ENCODE measurements at places on chromosomes 1 and 21.

DNA sequence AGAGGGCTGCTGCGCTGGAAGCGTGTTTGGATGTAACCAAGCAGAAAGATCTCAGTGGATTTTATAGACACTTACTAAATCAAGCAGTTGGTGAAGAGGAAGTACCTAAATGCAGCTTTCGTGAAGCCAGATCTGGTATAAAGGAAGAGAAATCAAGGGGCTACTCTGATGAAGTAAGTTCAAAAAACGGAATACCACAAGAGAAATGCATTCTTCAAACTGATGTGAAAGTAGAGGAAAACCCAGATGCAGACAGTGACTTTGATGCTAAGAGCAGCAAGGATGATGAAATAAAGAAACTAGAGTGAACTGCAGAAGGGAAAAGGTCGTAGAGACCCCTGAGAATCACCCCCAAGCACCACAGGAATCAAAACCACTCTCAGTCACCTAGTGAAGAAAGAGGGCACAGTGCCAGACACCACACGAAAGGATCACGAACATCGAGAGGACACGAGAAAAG lies 40.8 kb upstream of the NEXN start:
- DNase-seq, result no peak

DNA sequence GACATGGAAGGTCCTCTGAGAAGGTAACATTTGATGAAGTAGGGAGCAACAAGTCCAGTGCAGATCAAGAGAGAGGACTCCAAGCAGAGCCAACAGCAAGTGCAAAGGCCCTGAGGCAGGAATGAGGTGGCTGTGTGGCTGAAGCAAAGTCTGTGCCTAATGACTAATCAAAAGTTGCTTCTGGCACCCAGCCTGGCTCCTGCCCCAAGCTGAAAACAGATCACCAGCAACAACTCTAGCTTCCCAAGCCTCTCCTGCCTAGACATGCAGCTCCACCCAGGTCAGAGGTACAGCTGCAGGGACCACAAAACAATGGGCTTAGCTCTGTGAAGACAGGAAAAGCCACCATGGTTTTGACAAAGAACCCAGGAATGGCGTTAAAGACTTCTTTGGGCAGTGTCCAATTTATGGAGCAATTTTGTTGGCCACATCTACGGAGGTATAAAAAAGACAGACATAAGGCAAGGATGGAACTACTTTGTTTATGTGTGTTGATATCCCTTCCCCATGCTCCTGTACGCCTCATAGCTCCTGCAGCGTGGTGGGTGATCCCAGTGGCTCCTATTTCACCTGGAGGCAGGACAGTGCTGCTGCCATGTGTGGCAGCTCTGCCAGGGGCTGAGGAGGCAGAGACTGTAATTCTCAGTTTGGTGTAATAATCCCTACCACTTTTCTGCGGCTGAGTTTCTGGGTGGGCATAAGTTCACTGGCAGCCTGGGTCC lies 26.4 kb upstream of the IGSF3 start:
- no peak for DNase-seq

DNA sequence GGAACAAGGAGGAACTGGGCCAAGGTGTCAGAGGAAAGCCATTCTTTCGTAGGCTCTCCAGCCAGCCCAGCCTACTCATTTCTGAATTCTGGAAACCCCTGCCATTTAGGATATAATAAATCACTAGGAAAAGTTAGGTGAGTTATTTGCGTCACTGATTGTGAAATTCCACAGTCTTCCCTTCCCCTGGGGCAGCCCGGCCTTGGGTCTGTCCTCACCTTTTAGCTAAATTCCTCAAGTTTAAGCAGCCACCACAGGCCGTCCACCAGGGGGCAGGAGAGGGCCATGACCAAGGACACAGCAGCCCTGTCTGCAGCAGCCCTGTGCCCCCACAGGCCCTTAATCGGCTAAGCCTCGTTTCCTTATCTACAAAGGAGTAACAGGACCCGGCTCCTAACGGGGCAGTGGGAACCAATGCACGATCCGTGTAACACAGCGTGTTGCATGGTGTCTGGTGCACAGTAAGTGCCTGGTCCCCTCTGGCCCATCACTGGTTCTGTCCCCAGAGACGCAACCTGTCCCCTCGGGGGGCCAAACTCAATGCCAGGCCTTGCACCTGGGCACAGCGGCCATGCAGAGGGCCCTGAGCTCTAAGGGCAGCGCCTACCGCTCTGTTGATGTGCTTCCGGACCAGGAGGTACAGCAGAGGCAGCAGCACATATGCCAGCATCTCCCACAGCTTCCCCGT lies 18.1 kb downstream of the GPR157 start:
- DNase-seq, result peak; percentile 71

DNA sequence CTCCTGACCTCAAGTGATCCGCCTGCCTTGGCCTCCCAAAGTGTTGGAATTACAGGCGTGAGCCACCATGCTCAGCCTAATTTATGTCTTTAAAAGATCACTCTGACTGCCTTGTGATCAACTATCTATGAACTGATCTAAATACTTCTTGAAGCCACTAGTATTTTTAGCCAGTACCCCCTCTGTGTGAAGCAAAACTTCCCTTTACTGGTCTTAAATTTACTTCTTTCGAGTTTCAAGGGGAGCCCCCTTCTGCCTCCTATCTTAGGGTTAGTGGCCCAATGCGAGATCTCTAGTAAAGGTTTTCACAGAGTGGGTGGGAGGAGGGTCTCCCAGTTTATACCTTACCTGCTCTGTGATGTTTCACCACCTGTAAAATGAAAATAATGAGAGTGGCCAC lies 66.1 kb upstream of the RPL11 start:
- no peak for DNase-seq

GRCh38 chr1:234934611-234935033 lies 194.0 kb downstream of the TOMM20 start:
- no peak for DNase-seq

DNA sequence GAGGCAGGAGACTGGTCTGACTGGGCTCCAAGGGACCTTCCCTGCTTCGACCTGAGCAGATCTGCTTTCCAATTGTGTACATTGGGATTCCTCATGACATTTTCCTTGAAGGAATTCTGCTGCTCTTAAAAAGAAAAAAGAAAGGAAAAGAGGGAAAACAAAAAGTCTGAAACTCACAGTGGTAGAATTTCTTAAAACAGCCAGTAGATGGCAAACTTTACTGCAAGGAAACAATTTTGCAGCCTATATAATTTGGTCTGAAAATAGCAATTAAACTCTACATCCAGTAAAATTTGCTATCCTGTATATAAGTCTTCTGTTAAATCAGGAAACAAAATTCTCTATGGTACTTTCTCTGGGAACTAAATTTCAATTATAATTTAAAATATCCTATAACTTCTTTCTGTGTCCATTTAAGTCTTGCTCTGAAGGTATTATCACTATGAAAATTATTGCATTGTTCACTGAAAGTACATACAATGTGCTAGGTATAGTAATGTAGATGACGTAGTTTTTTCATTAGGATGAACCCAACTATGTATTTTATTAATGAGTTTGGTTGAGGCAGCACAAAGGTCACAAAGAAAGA lies 59.8 kb downstream of the CRB1 start:
- no peak for DNase-seq

DNA sequence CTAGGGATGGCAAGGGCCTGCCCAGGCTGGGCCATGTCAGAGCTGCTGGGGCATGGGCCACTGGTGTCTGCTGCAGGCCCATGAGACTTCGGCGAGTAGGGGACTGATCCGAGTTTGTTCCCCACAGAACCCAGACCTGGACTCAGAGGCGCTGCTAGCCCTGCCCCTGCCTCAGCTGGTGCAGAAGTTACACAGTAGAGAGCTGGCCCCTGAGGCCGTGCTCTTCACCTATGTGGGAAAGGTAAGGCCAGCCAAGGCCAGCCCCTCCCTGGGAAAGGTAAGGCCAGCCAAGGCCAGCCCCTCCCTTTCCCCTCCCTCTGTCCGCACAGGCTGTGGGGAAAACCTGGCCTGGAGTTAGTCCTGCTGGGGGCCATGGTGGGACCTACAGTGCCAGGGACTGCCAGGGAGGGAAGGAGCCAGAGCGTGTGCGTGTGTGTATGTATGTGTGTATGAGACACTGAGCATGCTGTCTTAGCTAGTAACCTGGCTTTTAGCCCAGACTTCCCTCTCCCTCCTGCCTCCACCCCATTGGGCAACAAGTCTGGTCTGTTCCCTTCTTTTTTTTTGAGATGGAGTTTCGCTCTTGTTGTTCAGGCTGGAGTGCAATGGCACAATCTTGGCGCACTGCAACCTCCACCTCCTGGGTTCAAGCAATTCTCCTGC lies 8.0 kb downstream of the FAAH start:
- no peak for DNase-seq

DNA sequence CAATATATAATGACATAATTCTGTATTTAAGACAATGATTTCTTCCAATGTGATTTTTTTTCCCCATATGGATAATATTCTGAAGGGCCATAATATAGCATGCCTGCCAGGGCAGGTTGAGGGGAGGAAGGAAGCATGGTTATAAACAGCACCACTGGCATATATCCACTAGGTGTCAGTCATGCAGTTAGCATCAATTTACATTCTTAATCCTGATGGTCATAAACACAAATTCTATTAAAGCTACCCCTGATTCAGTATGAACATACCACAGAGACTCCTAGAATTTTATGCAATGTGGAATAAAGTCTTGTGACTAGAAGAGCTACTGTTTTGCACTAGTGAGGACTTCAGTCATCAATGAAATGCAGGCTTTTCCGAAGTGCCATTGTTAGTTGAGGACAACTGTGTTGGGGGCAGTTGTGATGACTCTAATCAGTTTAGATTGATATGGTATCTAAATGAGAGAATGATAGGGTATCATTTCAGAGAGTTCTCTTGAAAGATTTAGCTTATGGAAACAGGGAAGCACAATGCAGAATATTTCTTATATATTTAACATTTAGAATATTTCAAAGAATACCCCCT lies 342.7 kb upstream of the NR5A2 start:
- DNase-seq, result no peak

DNA sequence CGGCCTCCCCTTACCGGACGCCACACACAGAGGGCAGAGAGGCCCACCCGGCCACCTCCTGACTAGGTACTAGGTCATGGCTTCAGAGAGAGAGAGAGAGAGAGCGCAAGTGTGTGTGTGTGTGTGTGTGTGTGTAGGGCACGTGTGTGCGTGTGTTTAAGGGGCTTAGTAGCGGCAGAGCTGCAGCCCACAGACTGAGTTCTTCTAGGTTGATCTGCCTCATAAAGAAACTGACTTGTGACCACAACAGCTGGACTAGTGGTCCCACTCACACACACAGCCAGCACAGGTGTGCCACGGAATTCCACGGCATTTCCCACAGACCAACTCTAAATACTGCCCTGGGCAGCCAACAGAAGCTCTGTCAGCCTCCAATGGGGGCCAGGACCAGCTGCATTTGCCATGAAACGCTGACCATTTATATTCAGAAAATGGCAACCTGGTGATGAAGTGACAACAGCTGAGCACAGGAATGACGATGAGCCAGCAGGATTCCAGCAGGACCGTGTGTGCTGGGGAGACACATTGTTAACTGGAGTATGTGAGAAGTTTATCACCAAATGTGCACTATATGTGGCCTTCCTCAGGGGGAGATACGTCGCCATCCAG lies 38.8 kb upstream of the GPR153 start:
- no peak for DNase-seq

DNA sequence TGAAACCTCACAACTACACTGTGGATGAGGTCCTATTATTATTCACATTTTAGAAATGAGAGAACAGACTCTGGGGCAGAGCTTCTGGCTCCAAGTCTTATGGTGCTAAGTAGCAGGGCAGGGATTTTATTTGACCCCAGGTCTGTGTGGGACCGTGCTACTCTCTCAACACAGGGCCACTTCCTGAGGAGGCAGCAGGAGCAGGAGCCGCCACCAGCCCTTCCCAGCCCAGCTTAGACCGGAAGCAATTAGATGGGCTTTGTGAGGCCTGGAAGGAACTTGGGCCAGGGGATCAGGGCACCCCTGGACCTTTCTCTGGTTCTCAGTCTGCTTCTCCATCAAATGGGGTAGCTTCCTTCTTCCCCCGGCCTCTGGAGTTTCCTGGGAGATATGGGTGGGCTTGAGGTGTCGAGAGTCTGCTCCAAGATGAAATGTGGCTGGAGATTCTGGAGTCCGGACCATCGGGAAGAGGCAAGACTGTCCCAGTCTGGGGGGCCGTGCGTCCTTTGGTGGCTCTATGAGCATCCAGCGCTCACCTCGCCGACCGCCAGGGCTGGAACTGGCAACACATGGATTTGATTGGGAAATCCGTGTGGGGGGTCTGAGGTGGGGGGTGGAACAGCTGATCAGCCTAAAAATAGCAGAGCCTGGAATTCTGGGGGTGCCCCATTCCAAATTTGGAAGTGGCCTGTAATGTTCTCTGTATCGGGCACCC lies 136.8 kb downstream of the FOXD2 start:
- no peak for DNase-seq

GRCh38 chr1:119372503-119373086 lies 4.0 kb downstream of the HAO2 start:
- DNase-seq, result no peak

GRCh38 chr1:51610637-51611036 lies 6.3 kb upstream of the OSBPL9 start:
- no peak for DNase-seq

DNA sequence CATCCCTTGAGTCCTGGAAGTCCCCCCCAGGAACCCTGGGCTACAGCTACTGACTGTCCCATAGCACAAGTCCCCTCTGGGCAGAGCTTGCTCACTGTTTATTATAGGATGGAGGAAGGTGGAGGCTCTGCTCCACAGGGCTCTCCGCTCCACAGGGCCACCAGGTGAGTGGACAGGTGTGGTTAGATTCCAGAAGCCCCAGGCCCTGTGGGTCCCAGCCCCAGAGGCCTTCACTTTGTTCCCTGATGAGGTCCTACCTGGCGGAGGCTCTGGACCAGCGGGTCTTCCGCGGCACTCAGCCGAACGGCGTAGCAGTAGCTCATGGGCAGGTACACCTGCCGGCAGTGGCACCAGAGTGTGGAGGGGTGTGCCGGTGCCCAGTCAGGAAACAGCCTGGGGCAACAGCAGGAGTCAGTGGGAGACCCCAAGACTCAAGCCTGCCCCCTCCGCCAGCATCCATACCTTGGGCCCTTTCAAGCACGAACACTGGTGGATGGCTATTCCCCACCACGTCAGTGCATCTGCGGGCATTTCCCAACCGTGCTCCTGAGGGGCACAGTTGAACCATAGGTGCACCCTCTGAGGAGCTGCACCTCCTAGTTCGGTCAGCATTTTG lies 12.3 kb downstream of the LSS start:
- no peak for DNase-seq

DNA sequence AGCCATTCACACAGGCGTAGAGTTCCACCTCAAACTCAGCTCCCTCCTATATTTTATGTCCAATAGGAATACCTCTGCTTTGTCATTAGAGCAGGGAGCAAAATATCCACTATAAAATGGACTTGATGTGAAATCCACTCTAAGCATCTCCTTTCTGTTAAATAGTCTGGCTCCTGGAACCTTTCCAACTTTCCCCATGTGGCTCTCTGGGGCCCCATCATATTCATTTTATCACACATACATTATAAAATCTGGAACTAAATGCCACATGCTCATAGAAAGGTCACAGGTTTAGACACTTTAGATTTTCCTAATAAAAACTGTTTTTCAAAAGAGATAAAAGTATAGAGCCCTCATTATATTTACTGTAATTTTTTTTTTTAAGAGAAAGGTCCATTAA lies 82.1 kb downstream of the PTPN14 start:
- no peak for DNase-seq

- DNase-seq, result no peak
Observed at GRCh38 chr1:17187051-17187450, 17.9 kb upstream of the PADI1 start.

Data from stimulated activated CD8-positive, alpha-beta memory T cell treated with anti-CD3 and anti-CD28 coated beads, Interleukin-15, amount 100 ng/mL, for 24 hours (primary cell).